Caco-2 (cell line): ENCODE measurements at places on chromosomes 5 and 9.
A peak's percentile ranks its signal among the peaks of the same experiment; 100 is the strongest.

DNA sequence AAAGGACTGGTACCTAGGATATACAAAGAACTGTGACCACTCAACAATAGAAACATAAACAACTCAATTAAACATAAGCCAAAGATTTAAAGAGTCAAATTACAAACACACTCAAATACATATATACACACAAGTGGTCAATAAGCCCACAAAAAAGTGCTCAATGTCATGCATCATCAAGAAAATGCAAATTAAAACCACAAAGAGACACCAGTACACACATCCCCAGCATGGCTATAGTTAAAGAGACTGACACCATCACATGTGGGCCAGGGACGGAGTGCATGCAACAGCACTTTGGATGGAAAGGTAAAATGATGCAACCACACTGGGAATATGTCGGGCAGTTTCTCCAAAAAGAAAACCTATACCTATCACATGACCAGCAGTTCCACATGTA lies 89.7 kb downstream of the CAAP1 start:
- no peak for DNase-seq

- DNase-seq = peak; percentile 52
Measured at GRCh38 chr5:134555890-134556311, 30.4 kb downstream of the JADE2 start.

DNA sequence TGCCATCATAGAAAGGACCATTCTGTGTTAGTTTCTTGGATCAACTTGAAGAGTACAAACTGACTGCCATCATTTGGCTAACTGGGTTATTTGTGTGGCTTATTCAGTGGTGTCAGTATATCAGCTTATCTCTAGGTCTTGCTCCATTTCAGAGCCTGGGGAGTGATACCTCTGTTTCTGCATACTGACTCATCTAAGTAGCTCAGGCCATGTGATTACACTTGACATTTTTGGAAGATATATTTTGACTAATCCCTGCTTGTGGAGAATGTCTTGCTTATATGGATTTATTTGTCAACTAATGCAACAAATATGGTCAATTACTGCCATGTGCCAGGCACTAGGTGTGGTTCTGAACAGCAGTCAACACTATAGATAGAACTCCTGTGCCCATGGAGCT lies 311.7 kb downstream of the YTHDC2 start:
- DNase-seq = no peak

DNA sequence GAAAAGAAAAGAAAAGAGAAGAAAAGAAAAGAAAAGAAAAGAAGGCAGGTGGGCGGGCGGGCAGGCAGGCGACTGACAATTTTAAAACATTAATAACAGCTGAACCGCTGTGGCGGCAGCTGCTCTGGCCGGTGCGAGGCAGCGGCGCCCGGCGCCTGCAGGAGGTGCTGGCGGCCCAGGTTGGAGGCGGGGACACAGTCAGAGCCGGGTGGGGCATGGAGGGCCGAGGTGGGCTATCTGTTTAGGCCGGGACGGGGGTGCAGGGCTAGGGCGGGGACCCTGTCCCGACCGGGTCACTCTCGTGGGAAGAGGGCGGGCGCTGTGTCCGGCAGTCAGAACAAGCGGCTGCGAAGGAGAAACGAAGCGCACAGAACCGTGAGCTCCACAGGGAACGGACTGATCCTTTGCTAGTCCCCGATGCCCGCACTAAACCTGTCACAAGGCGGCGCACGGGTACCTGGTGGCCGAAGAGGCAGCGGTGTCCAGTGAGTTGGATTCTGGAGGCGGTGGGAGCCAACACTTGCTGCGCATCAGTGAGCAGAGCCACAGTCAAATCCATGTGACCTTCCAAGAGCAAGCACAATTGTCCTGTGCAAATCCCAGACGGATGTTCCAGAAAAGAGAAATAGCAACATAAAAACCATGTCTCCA lies 13.6 kb upstream of the ALDOB start:
- DNase-seq = peak; percentile 88

GRCh38 chr5:58407042-58407719 lies 52.7 kb downstream of the PLK2 start:
- DNase-seq = no peak

DNA sequence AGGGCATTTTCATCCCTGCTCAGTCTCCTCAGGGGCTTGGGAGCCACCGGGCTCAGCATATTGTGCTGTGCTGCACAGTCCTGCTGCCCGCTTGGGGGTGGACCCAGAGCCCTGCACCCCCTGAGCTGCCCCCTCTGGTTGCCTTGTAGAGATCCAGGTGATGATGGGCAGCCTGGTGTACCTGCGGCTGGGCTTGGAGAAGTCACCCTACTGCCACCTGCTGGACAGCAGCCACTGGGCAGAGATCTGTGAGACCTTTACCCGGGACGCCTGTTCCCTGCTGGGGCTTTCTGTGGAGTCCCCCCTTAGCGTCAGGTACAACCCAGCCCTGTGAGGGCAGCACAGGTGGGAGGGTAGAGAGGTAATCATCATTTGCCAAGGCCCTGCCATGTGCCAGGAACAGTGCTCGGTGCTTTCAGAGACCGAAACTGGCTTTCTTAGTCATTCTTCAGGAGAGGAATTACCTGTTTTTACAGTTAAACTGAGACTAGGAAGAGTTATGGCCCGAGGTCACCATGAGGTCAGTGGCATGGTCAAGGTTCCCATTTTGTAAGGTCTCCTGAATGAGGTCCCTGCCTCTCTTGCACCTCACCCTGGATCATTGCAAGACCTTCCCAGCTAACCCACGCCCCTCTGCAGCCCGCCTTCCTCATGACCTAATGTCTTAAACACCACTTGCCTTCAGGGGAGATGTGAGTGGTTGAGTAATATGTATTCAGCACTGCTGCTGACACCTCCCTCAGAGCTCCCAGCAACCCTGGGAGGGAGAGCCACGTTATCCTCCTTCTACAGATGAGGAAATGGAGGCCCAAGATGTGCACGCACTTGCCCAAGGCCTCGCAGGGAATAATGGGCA lies 7.5 kb downstream of the NHP2 start:
- DNase-seq = peak; percentile 86

DNA sequence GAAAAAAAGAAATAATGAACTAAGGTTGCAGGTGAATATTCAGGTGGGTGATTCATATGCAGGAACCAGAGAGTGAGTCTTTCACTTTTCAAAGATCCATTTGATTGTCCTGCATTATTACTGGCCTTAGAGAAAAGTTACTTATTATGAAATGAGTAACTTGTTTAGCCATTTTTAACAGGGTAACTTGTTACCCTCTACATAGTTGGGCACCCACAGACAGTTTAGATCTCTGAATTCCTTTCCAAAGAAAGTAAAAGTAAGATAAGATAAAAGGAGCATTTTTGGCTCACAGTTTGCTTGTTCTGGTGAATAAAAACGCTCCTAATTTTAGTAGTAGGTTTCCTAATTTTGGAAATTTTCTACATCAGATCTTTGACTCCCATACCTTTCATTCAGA lies 54.1 kb upstream of the DAB2 start:
- DNase-seq = no peak

- no peak for DNase-seq
Measured at GRCh38 chr5:83554133-83554532, 82.6 kb downstream of the VCAN start.

GRCh38 chr5:124628721-124629596 lies 117.5 kb downstream of the ZNF608 start:
- DNase-seq = peak; percentile 83

GRCh38 chr9:107389617-107390071 lies 99.9 kb downstream of the KLF4 start:
- peak; percentile 90 for DNase-seq

DNA sequence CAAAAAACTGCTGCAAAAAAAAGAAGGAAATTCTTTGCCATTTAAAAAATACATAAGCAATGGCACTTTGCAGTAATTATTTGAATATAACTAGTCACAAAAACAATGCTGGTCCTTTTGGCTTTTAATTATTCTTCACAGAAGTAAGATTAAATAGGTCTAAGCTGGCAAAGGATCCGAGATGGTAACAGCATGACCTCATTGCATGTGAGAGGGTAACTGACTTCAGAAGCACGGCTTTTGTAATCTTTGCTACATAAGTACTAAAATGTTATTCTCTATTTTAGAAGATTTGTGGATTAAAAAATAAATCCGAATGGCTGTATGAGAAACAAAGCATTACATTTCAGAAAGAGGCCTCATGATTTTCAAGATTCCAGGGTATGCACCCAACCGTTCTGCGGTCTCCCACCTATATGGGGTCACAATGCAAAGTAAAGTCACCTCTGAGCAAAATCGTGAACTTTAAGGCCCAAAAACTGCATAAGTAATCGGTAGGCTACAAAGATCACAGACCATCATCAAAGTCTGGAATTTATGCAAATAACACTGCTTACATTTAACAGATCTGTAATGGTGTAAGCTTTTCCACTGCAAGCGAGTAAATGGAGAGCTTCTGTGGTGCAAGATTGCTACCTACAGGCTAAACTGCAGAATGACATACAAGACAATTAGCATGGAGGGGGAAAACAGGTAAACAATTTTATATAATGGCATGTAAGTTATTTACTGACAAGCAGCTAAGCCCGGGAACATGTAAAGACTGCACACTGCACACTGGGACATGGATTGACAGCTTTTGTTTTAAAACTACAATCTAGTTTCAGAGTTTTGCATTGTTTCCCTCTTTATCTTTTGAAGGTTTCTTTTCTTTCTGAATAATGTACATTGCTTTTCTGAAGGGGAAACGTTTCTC lies 231.6 kb downstream of the SLF1 start:
- DNase-seq = no peak

GRCh38 chr9:13383216-13383615 lies 103.7 kb upstream of the MPDZ start:
- DNase-seq = no peak

DNA sequence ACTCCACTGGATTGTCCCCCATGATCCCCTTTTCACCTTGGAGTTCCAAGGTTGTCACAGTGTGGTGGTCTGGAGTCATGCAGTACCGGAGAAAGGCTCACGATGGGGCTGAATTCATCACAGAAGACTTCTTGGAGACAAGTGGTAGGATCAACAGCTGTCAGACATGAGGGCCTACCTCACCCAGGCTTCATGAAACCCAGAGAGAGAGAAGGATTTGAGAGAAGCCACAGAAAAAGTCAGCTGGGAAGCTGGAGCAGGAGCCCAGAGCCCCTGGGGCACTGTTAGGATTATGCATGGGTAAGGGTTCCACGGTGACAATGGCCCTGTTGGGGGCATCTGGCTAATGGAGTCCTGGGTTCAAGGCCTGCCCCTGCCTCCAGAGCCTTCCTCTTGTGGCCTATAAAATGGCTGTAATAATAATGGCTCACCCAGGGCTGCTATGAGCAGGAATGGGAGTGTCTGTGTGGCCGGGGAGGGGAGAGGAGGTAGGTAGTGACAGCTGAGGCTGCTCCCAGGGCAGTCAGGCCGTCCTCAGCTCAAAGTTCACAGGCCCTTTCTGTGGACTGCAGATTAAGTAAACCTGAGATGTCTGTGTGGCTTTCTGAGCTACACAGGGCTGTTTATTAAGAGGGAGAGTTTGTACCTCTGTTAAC lies 910 bp downstream of the TRIM14 start:
- DNase-seq = peak; percentile 84

- no peak for DNase-seq
Measured at GRCh38 chr5:132751444-132751843, 4.2 kb downstream of the CCNI2 start.

GRCh38 chr5:159567461-159567860 lies 237.2 kb upstream of the IL12B start:
- no peak for DNase-seq

DNA sequence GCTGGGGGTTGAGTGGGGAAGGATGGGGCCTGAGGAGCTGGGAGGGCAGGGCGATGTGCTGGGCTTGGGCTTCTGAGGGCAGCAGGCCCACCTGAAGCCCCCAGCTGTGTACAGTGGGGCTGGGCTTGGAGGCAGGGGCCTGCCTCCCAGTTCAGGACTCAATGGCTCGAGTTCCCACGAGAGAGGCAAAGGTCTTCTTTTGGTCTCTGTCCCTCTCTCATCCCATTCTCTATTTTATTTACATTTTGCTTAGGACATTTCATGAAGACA lies 180.6 kb downstream of the MACROH2A1 start:
- no peak for DNase-seq

DNA sequence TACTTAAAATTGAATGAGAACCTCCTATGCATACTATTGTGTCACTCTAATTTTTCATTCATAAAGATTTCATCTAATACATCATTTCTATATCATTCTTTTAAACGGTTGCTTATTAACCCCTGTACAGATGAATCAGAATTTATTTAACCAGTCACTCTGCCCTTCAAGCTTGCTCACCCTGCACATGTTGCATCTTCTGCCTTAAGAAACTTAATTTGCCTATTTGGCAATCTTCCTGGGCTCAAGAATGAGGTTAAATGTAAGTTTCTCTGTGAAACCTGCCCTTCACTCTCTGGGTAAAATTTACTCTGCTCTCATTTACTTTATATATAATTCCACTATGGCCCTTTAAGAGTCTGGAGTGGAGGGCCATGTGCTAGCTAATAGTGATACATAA lies 434.7 kb upstream of the ZNF608 start:
- DNase-seq = no peak

DNA sequence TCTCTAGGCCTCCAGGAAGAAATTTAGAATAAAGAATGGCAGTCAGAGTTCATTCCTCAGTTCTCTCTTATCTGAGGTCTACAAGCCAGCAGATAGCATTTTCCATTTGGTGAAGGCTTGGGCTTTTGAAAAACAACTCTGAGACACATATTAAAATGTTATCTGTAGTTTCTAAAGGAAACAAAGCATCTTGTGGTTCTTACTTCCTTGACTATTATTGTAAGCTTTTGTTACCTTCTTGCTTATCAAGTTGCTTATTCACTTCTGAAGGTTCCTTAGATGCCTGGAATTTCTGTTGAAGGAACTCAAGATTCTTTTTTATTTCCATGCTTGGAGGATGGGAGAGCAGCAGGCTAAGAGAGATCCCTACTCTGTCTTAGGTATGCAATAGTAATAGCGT lies 79.2 kb upstream of the MRPS30 start:
- DNase-seq = no peak

DNA sequence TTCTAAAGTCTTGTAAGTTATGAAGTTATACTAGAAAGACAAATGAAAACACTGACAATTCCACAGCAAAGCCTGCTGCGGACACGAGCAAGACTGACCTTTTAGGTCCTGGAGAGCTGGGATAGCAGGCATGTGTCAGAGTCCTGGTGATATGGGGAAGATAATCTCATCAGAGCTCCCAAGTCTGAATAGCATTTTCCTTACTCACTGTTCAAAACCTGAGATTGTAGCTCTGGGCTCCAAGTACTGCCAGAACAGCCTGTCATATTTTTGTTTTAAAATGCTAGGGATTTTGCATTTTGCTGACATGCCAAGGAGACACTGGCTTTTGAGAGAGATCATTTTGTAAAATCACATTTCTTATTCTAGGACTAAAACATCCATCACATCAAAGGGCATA lies 90.1 kb downstream of the DRD1 start:
- no peak for DNase-seq

DNA sequence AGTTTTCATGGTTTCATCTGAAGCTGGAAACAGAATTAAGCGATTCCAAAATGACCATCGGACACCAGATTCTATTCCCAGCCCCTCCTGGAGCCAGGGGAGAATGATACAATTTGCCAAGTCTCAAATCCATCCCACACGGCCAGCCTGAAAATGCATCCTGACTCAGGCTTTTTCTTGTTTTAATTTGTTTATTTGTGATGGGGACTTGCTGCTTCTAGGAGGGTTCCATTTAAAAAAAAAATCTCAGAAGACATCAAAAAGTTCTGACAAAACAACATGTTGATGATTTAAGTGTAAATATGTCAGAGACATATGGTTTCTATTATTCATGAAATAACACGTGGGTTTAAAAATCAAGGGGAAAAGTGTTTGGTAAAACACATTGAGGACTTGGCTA lies 173.2 kb downstream of the GAS1 start:
- DNase-seq = no peak

GRCh38 chr9:37587521-37587920 lies 4.9 kb downstream of the TOMM5 start:
- DNase-seq = no peak
